Amniotic stem cell (primary cell): ENCODE measurements at places on chromosomes 3 and 15.

DNA sequence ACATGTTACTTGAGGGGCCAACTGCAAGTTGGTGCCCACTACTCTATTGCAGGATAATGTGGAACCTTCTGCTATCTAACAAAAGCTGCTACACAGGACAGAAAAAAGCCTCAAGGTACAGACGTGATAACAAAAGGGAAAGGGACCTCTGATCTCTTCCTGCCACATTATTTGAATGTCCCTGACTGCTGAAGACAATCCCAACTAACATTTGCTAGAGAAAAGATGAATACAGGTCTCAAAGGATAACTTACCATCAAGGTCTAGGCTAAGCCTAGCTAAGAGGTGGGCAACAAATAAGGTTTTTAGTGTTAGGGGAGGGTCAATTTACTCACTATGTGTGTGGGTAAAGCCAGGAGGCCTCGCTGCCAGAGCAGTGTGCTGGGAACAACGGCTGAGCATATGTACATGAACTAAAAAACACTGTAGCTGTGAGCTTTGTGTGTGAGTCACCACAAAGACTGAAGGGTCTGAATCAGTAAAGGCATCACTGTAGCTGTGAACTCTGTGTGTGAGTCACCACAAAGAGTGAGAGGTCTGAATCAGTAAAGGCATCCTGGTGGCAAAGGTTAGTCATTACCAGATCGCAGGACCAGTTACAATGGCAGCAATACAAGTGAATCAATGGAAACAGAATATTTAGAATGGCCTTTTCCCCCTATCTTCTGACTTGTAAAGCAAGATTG lies 111.7 kb downstream of the LMLN start:
- DNase-seq, result no peak

- no peak for DNase-seq
Observed at GRCh38 chr15:99728916-99729315, 4.3 kb downstream of the LYSMD4 start.

GRCh38 chr3:28287046-28287445 lies 45.6 kb downstream of the CMC1 start:
- DNase-seq, result no peak

GRCh38 chr3:45026038-45026437 lies at the start of gene CLEC3B:
Gene CLEC3B (plus strand): TSS chr3:45026303. CDS start chr3:45026363, 60 bp downstream.
- no peak for DNase-seq

- no peak for DNase-seq
Observed at GRCh38 chr15:92035961-92036360, 182.5 kb downstream of the SLCO3A1 start.

DNA sequence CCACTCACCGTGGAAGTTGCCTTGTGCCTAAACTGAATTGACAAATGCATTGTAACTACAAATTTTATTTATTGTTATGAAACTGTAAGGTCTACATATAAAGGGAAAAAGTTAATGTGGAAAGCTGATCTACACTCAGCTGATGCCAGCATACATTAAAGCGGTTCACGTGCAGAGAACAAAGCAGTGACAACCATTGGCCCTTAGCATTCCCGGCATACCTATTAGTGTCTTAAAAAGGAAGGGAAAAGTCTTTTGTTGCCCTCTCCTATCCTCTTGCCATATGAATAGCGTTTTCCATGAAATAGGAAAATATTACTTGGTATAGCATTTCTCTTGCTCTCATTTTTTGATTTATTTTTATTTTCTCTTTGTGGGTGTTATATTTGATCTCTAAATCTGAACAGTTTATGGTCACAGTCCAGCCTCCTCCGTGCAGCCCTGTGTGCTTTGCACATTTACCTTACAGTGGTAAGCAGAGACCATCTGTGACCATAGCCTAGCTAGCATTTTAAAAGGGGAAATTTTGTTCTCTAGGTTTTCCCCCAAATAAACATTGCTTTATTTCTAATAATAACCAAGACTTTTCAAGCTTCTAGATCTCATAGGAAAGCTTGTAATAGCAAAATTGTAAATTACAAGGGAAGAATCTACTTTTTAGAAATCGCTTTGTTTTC lies 89.7 kb upstream of the CGNL1 start:
- no peak for DNase-seq

DNA sequence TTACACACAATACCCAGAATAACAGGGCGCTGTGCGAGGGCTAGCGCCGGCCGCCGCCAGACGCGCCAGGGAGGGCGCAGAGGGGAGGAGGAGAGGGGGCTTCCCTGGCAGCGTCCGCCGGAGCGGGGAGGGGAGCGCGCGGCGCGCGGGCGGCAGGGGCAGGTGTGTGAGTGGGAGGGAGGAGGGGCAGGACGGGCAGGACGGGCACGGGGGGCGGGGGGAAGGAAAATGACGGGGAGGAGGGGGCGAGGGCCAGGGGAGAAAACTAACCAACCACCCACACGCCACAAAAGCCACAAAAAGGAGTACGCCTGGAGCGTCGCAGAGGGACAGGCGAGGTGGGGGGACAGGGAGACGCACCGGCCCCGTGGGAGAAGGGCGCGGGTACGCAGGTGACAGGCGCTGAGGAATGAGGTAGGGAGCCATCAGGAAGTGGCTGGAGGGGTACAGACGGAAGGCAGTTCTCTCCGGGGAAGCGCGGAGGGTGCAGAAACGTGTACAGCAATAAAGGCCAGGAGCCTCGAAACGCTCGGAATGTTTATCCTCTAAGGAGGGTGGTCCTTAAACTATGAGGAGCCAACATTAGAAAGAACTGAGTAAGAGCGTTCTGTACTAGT lies 610 bp upstream of the SATB1 start:
- no peak for DNase-seq

GRCh38 chr3:69385123-69385722 lies 665 bp downstream of the FRMD4B start:
- no peak for DNase-seq

- no peak for DNase-seq
Observed at GRCh38 chr3:177401375-177401774, 204.1 kb upstream of the TBL1XR1 start.

DNA sequence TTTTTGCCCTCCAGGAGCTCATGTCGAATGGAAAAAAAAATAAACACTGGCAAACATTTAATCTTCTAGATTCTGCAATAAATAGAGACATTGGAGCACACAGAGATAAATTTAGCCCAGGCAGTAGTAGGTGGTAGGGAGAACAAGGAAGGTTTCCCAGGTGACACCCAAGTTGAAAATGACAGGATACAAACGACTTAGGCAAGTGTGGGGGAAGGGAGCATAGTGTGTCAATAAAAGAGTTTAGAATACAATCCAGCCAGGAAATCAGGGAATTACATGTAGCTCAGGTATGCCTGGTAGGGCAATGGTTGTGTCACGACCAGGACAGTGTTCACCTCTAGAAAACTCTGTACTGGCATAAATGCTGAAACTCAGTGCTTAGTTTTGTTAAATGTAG lies 364.6 kb upstream of the AGTR1 start:
- no peak for DNase-seq

DNA sequence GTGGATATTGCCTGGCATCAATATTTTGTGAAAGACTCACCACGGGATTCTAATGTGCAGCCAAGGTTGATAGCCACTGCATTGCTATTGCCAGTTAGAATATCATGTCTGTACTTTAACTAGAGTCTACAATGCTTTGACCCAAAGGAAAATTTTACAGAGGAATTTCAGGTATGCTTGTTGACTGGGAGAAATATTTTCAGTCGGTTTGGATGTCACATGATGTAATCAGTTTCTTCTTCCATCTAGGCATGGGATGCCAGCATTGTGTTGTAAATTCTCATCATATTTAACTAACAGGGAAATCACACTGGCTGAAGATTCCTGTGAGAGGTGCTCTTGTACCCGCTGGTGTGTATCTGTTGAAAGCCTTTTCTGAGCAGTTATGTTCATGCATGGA lies 508.9 kb upstream of the ADAMTS9 start:
- DNase-seq, result no peak

- no peak for DNase-seq
Observed at GRCh38 chr15:65329288-65329983, 25.0 kb downstream of the RNU5B-1 start.

- no peak for DNase-seq
Observed at GRCh38 chr15:51334011-51334451, 4.4 kb downstream of the CYP19A1 start.

- no peak for DNase-seq
Observed at GRCh38 chr15:88376574-88377174, 90.5 kb downstream of the MRPL46 start.
